Testis (tissue), 5 donors: ENCODE measurements at places on chromosomes 13 and 19.

- DNase-seq: no peak
These were observed 482.0 kb downstream of the DIAPH3 start for GRCh38 chr13:59681636-59682311.

DNA sequence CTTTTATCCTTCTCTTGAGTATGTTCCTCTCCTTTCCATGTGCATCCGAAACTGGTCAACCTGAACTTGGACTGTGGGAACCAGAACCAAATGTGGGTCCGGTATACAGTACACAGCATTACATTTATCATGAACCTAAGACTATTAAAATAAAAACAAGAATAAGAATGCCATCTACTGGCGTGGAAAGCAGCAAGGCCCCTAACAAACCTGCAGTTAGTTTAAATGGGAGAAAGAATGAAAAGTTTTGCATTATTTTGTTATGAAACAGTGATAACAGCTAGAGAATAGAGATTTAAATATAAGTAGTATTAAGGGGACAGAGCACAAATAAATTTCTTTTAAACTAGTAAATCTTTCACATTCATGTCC, 159.5 kb downstream of the RBM26 start:
- no peak for DNase-seq

DNA sequence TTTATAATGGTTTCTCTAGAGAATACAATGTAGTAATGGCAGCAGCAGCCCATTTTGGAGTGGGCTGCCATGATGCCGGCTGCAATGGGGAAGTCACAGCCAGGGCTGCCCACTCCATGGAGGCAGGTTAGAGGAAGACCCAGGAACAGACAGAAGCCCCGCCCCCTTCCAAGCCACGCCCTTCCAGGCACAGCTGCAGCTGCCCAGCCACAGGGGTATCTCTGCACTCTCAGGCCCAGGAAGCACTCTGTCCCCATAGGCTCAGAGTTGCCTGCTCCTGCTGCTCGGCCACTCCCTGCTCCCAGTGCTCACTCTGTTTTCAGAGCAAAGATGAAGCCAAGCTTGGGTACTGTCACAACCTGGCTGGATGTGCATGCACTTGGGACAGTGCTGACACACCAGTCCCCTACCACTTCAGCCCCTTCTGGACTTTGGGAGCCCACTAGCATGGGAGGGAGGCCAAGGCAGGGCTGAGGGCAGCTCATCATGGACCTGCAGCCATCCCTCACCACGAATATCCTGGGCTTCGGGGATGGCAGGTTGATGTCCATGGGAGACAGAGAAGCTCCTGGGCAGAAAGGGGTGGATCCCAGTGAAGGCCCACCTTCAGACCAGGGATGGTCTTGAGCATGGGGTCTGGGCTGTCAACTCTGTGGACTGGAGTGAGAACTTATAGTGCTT, 1224.2 kb downstream of the SLITRK5 start:
- peak; percentile 30 for DNase-seq

- peak; percentile 27 for DNase-seq
These were observed 23.1 kb downstream of the TBC1D4 start for GRCh38 chr13:75458696-75459422.

GRCh38 chr13:83796364-83796763, 85.9 kb downstream of the SLITRK1 start:
- no peak for DNase-seq

DNA sequence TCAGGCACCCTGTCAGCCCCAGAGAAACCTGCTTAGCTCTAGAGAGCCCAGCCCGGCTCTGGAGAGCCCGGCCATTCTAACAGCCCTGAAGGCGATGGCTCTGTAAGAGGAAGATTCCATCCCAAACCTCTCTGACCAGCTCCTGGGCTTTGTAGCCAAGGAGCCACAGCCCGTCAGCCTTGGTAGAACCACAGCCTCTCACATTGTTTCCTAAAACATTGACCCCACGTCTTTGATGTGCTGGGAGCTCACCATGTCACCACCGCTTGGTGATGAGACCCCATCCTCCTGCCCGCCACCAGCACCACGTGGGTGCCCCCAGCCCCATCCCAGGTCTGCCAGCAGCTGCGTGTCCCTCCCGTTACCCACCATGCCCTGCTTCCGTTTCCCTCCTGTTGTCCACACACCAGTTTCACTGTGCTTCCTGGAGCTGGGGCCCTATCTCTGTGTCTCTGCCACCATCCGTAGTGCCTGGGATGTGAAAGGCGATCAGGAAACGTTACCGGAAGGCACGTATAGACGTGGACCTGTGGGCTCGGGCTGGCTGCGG, 94.2 kb upstream of the MCF2L start:
- no peak for DNase-seq

DNA sequence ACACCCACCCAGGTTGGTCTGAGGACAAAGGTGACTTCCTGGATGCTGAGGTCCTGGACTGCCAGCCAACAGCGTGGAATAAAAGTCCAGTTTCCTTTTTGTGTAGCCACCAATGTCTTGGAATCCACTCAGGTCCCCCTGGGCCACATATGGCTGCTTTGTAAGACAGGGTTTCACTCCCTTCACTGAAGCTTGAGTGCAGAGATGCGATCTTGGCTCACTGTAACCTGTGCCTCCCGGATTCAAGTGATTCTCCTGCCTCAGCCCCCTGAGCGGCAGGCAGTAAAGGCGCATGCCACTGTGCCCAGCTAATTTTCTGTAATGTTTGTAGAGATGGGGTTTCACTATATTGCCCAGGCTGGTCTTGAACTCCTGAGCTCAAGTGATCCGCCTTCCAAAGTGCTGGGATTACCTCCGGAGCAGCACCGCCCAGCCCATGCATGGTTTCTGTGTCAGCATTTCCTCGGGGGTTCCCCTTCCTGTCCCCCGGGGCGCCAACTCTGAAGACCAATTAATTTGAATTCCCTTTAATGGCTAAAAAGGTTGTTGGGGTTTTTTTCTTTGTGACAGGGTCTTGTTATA, 17.5 kb downstream of the KANK2 start:
- DNase-seq: no peak

DNA sequence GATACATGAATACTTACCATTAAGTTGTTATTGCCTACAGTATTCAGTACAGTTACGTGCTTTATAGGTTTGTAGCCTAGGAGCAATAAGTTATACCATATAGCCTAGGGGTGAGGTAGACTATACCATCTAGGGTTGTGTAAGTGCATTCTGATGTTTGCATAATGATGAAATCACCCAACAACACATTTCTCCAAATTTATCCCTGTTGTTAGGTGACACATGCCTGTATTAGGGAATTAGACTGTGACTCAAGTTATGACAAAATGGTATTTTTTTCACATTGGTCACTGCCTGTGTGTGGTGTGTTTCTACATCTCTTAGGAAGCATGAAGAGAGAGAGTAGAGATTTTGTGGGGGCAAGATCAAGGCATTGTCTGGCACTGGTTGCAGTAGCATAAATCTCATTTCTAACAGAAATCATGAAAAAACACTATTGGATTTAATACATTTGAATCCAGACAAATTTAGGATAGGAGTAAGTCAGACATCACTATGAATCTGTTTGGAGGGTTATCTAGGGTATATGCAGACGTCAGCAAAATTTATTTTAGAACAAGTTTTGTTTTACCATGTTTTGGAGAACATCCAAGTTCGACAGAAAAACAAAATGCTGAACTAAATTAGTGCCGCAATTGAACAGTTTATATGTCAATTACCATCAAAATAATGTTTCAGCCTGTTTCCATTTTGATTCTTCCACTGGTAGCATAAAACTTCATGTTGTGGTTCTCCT, 332.1 kb downstream of the LMO7 start:
- DNase-seq: no peak

DNA sequence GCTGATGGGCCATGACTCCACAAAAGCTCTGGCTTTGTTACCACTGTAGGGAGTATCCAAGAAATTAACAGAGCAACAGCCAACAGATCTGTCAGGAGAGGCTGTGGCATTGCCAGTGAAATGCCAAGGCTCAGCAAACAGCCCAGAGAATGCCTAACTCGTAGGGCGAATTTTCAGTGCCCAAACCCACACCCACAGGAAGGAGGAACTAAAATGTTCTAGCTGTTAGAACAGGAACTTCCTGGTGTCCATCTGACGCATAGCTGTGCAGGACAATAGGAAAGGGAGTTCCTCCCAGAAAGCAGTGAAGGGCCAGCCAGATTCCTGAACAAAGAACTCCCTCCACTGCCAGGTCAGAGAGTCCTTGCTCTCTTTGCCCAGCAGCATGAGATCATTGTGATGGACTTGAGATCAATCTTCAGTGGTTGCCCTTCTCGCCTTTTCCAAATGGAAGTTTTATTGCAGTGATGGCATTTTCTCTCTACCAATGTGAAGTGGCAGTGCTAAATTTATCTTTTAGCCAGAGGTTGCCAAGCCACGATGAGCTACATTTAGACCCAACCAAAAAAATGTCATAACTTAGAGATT, 224.2 kb upstream of the STARD13 start:
- DNase-seq: peak; percentile 34

DNA sequence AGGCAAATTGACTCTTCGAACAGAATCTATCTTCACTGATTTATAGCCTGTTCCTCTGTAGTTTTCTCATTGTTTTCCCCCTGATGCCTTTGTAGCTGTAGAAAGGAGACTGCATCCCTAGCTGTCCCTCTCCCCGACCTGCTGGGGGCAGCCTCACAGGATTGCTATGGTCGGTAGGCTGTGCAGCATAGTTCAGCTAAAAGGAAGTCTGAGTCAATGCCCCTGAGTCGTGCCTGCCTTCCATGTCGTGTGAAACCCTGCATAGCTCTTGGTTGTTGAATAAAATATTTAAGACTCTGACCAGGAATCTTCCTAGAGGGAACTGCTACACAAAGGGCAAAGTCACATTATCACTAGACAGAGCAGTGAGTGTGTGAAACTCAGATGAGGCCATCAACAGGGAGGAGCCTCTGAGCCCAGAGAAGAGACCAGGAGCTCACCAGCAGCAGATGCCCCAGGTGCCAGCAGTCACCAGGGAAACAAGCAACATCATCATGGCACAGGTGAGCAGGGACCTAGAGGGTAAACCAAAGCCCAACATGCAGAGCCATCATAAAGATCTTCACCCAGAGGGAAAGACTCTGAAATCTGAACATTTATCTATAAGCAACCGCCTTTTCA, 108.4 kb upstream of the NBEA start:
- DNase-seq: no peak

GRCh38 chr13:56752636-56753035, 388.1 kb upstream of the PRR20A start:
- no peak for DNase-seq

DNA sequence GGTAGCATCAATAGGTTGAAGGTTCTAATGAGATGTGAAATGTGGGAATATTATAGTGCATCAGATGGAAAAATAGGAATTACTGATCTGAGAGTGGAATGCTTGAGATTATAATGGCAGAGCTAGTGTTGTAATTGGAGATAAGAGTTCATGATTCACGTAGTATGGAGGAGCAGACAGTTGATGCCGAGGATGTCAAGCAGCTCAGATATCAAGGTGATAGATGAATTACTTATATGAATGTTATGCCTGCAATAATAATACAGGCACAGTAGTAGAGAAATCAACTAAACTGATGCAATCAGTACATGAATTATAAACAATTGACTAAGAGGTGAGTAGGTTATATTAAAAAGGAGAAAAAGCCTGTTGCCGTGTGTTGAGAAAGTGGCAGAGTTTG, 793.2 kb upstream of the GPC6 start:
- DNase-seq: no peak

DNA sequence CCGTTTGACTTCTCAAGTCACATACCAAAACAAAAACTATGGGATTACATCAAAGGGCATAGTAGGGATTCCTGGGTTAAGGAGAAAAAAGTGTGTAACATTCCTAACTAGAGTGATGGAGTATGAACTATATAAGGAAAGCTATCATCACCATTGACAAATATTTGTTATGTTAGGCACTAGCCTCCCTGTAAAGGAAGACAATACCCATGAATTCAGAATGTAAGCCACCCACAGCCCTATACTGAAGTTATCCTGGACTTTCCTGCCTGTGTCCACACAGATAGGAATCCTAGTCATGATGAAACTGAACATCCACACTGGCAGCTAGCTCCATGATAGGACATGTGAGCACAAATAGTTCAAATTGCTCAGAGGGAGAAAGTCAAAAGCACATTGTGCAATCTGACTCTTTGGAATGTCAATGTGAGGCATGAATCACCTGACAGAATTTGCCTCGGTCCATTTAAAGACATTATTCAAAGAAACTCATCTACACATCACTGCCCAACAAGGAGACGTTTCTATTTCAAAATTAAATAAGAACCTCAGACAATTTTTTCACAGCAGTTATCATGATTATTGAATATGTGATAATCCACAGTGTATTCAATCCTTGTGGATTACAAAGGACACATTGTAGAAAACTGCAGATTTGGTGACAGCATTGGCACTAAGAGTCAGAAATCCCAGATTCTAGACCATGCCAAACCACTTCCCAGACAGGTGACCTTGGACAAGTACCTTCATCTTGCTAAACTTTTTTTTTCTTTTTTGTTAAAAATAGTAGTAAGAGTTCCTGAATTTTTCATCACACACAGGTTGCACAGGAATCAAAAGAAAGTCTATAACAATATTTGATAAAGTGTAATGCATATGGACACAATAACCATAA, 529.3 kb downstream of the IRS2 start:
- no peak for DNase-seq

- DNase-seq: no peak
These were observed 55.2 kb downstream of the SGCG start for GRCh38 chr13:23235994-23236393.

GRCh38 chr13:98236197-98236596, 59.1 kb upstream of the RNF113B start:
- no peak for DNase-seq

DNA sequence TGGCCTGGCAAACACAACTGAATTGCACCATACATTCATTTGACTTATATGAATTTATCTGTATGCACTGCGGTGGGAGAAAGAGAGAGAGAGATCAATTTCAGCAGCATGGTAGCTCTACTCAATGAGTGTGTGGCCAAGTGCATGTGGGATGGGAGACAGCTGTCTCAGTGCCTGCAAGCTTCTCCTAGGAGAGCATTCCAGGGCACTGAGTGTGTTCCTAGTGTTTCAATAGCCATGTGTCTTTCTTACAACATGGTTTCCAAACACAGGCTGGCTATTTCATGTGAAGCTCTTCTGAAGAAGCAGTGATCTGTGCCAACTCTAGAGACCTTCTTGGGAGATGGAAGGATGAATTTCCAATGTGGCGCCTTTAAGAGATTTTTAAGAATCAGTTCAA, 43.5 kb downstream of the NEK5 start:
- no peak for DNase-seq

- peak; percentile 67 for DNase-seq
These were observed 531.3 kb downstream of the RFC3 start for GRCh38 chr13:34349091-34349722.

- DNase-seq: peak; percentile 54
These were observed 12.6 kb downstream of the CD37 start for GRCh38 chr19:49347835-49348234.

DNA sequence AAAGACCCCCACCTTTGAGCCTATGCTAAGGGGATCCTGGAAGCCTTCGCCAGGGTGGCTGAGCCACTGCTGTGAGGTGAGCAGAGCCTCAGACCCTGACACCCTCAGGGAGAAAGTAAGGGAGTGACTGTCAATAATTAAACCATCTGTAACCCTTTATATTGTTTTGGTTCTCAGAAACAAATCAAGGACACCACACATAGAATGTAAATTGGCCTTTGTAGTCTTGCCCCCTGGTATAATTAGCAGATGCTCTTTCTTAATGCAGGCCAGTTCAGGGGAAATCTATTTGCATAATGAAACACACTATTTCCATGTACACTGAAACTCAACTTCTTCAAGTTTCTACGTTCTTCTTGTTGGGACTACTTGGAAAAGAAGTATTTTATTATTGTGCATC, 127.7 kb upstream of the EDNRB start:
- no peak for DNase-seq
